ENCODE measurements at places on chromosomes 12 and 14. TPM values are rescaled to one million over a fixed set of nuclear protein-coding genes. Genes with fewer than 3 reads are reported as not detected.

The DBX2 gene
- total RNA-seq: not detected

The GUCY2C gene
- total RNA-seq: not detected

The ZNF641 gene
- total RNA-seq: 9.0 TPM

The TRIM9 gene
- 1.6 TPM for total RNA-seq

The MYH6 gene
- total RNA-seq: not detected

- H3K27ac ChIP-seq: no peak overlapping the region
- no peak for DNase-seq
- H3K4me1 ChIP-seq: no peaks in the 10 kb centered on the region
- no peak overlapping the region for H3K4me3 ChIP-seq
- H3K36me3 ChIP-seq: no peaks in the 10 kb centered on the region
Observed at GRCh38 chr14:71666571-71667145, 265.6 kb upstream of the RGS6 start.

DNA sequence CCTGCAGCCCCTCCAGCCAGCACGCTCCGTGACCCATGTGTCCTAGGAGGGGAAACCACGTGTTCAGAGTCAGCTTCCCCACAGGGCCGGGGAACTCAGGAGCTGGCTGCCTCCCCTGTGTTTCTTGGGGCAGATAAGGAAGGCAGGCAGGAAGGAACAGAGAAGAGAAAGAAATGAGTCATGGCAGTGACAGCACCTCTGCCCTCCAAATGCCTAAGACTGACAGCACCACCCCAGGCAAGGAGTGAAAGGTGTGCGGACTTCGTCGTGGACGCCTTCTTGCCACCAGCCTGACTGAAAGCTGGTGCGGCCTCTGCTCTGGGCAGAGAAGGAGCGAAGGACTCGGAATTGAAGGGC, 167.0 kb upstream of the FKBP4 start:
- H3K27me3 ChIP-seq: peaks cover 87% of the 10 kb centered on the region
- no peak overlapping the region for H3K27ac ChIP-seq
- peaks cover 13% of the 10 kb centered on the region for H3K4me1 ChIP-seq
- no peak for DNase-seq
- H3K4me3 ChIP-seq: no peak overlapping the region

- peaks cover 43% of the 10 kb centered on the region for H3K36me3 ChIP-seq
- peak overlapping the region; percentile 83 for H3K27ac ChIP-seq
- no peaks in the 10 kb centered on the region for H3K27me3 ChIP-seq
- no peak overlapping the region for H3K4me3 ChIP-seq
- DNase-seq: no peak
- H3K4me1 ChIP-seq: peaks cover 75% of the 10 kb centered on the region
Observed at GRCh38 chr14:95292660-95293425, 26.9 kb downstream of the CLMN start.

DNA sequence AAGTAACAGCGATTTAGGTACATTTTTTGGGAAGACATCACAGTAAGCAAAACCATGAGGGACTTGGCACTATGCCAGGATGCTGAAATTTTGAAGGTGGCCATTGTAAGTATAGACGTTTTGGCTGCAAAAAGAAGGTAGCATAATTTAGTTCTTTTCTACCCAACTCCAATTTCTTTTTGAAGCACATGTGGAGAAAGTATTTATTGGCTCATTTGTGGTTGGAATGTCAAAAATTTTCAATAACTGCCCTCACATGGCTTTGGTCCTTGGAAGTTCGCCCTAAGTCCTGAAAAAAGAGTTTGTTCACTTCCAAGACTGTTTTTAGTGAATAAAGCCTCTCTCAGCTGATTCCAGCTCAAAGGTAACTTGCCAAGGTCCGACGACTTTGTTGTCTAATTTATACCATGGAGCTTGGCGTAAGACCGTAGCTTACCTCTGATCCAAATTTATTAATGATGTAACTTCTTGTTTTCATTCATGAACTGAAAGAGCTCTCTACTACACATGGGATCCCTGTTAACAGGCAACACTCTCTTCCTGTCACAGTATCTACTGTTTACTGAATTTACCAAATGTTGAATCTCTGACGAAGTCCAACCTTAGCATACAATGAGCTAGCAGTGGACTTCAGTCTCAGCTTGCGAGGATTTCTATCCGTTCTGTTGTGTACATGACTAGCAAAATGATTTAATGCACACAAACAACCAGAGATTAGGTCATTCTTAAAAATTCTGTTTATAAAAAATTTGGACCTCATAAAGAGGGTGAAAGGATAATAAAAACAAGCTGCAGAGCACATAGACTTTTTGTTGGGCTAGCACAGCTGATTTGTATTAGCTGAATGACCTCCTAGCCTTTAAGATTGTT, 49.0 kb downstream of the MSRB3 start:
- no peaks in the 10 kb centered on the region for H3K4me1 ChIP-seq
- no peaks in the 10 kb centered on the region for H3K27me3 ChIP-seq
- DNase-seq: no peak
- no peak overlapping the region for H3K27ac ChIP-seq

DNA sequence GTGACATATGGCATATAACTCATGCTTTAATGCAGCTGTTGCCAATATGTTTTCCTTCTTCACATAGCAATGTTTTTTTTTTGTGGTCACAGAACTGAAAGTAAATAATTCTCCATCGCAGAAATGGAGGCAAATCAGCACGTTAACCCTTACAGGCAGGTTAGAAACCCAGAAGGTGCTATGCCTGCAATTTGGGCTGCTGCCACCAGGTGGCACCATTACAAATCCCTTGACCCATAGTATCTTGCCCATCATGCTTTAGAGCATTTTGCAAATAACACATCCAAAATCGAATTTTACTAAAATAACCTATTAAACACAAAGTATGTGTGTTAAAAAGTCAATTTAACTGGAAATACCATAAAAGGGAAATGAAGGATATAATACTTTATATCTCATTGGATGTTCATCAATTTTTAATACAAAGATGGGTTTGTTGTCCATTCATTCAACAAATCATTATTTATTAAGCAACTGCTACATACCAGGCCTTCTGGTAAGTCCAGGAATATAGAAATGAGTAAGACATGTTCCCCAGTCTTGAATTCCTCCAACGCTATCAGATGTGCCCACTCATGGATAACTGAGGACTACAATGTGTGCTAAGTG, 340.1 kb downstream of the GLT1D1 start:
- H3K36me3 ChIP-seq: no peaks in the 10 kb centered on the region
- H3K4me1 ChIP-seq: no peaks in the 10 kb centered on the region
- no peaks in the 10 kb centered on the region for H3K27me3 ChIP-seq
- DNase-seq: peak; percentile 41

GRCh38 chr12:105025890-105026289, 39.8 kb downstream of the NOPCHAP1 start:
- no peak overlapping the region for H3K27ac ChIP-seq
- DNase-seq: no peak
- H3K27me3 ChIP-seq: no peaks in the 10 kb centered on the region
- no peak overlapping the region for H3K4me3 ChIP-seq

DNA sequence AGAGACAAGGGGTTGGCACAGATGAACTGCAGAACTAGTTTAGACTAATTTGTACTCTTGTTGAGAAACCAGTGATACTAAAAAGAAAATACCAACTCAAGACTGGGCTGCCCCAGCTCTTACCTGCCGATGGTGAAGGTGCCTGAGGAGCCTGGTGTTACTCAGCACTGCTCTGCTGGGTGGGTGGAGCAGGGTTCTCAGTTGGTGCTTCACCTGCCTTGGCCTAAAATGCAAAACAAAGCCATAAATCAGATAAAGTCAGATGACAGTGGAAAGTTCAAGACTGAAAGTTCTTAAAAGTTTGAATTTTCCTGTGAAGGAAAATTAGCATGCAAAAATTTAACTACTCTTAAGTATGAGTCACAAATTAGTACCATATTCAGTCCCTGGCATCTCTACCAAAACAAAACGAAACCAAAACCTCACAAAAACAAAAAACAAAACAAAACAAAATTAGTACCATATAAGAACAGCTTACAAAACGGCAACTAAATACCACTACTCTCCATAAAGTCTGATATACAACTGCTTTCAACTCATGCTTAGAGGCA, 21.9 kb downstream of the YBX3 start:
- no peak overlapping the region for H3K27ac ChIP-seq
- peaks cover 70% of the 10 kb centered on the region for H3K36me3 ChIP-seq
- no peaks in the 10 kb centered on the region for H3K4me1 ChIP-seq
- H3K4me3 ChIP-seq: no peak overlapping the region
- no peaks in the 10 kb centered on the region for H3K27me3 ChIP-seq
- DNase-seq: no peak

Measured in Calu3 (cell line).